ENCODE measurements at places on chromosomes 1 and 21. TPM values are rescaled to one million over a fixed set of nuclear protein-coding genes. Genes with fewer than 3 reads are reported as not detected.

The TCP10L gene
- not detected for total RNA-seq

The KRTAP7-1 gene
- total RNA-seq, result not detected

- H3K4me3 ChIP-seq, result no peak overlapping the region
- H3K27me3 ChIP-seq, result no peaks in the 10 kb centered on the region
- no peaks in the 10 kb centered on the region for H3K36me3 ChIP-seq
Measured at GRCh38 chr1:66333466-66334199, 200.3 kb upstream of the SGIP1 start.

GRCh38 chr1:180211860-180212229 lies 18.2 kb upstream of the LHX4 start:
- no peaks in the 10 kb centered on the region for H3K27me3 ChIP-seq
- peak overlapping the region; percentile 77 for H3K27ac ChIP-seq
- peaks cover 21% of the 10 kb centered on the region for H3K4me1 ChIP-seq
- no peak overlapping the region for H3K4me3 ChIP-seq
- no peaks in the 10 kb centered on the region for H3K36me3 ChIP-seq

DNA sequence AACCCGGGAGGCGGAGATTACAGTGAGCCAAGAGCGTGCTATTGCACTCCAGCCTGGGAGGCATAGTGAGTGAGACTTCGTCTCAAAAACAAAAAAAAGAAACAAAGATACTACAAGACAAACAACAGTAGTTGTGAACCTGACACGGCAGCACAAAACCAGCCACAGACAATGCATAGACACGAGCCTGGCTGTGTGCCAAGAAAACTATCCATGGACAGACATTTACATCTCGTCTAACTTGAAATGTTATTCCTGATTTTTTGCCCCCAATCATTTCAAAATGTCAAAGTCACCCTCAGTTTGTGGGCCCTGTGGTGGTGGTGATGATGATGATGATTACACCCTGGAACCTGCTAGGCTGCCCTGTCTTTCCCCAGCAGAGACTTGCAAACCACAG lies 6.3 kb downstream of the KLHL21 start:
- no peak overlapping the region for H3K4me3 ChIP-seq
- 0 out of 2 replicates have a peak, but pooled peaks cover 3% of the 10 kb centered on the region for H3K4me1 ChIP-seq
- no peak overlapping the region for H3K27ac ChIP-seq
- no peaks in the 10 kb centered on the region for H3K27me3 ChIP-seq

GRCh38 chr1:78619032-78619431 lies 1.2 kb upstream of the IFI44L start:
- no peaks in the 10 kb centered on the region for H3K36me3 ChIP-seq
- H3K27ac ChIP-seq, result no peak overlapping the region
- no peak overlapping the region for H3K4me3 ChIP-seq
- peaks cover 7% of the 10 kb centered on the region for H3K4me1 ChIP-seq
- no peaks in the 10 kb centered on the region for H3K27me3 ChIP-seq

All from SJCRH30 (cell line).